CD4-positive, alpha-beta T cell (primary cell): ENCODE measurements at places on chromosomes 1 and 21.
A peak's percentile ranks its signal among the peaks of the same experiment; 100 is the strongest.

DNA sequence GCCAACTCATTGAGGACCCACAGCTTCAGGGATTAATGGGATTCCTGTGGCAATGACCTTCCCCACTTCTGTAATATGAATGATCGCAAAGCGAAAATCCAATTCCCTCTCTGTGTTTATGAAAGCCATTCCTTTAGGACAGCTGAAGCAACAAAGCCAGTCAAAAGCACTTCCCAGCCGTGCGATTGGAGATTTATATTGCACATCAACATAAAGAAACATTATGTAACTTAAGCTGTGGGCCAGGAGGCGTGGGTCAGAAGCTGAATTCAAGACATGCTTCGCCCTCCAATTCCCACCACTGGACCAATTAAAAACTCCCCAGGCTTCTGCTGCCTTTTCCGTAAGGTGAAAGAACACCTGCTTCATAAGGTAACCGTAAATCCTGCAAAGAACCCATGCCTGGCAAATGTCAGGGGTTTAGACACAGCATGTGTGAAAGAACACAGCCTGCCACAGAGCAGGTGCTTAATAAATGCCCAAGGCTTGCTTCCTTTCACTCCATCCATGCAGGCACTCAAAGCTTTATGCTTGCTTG lies 138.9 kb upstream of the SOD1 start:
- no peak for DNase-seq

DNA sequence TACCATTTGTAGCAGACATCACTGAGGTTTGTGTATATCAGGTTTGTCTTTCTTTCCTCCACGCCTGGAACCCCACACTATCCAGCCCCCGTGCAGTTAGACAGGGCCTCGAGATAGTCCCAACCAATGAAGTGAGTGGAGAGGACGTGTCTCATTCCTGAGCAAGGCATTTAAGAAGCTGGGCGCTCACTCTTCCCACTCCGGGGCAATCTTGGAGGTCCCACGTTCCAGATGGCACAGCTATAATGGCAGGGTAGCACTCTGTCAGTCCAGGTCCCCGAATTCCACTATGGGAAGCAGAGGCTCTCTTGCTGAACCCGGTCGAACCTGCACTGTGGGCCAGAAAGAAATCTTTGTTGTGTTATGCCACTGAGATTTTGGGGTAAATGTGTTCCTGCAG lies 57.3 kb upstream of the CSF3R start:
- DNase-seq: no peak

GRCh38 chr1:207854001-207854400 lies 56.9 kb downstream of the CD34 start:
- no peak for DNase-seq

GRCh38 chr1:230303069-230303468 lies 123.1 kb downstream of the PGBD5 start:
- DNase-seq: no peak

DNA sequence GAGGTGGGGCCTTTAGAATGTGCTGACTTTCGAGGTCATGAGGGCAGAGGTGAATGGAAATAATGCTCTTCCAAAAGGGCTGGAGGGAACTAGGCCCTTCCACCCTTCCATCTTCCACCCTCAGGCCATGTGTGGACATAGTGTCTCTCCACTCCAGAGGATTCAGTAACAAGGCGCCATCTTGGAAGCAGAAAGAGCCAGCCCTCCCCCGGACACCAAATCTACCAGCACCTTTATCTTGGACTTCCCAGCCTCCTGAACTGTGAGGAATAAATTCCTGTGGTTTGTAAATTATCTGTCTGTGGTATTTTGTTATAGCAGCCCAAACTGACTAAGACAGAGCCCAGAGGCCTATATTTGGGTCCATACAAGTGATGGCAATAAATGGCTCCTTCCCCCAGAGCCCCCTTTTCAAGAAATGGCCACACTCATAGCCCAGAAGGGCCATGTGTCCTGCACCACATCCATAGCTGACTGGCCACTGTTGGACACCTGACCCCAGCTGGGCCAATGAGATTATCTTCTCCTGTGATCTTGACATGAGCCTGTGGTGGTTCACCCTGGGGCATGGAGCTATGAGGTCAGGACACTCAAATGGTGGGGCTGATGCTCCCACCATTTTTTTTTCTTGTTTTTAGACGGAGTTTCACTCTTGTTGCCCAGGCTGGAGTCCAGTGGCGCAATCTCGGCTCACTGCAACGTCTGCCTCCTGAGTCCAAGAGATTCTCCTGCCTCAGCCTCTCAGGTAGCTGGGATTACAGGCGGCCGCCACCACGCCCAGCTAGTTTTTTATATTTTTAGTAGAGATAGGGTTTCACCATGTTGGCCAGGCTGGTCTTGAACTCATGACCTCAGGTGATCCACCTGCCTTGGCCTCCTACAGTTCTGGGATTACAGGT lies 114.9 kb downstream of the RRAGC start:
- DNase-seq: no peak

DNA sequence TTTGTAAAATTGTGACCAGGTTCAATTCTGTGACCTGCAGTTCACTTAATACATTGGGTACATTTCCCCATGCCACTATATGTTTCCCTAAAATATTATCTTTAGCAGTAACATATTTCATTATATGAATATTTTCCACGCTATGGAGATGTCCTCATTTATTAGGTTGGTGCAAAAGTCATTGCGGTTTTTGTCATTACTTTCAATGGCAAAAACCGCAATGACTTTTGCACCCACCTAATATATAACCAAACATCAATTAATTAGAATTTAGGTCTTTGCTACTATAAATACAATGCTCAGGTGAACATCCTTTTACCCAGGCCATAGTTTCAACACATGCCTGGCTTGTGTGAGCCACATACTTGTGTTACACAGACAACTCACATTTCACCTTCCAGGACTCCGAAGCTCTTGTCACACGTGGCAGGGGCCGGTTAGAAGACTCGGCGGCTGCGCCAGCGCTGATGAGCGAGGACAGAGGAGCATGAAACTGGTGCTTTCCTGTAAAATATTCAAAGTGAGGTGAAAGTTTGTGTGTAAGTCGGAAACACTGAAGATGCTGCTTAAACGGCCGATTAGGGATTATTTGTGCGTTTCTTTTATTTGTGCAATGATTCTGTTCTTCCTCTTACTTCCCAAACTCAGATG lies 215.5 kb downstream of the KIF26B start:
- no peak for DNase-seq

DNA sequence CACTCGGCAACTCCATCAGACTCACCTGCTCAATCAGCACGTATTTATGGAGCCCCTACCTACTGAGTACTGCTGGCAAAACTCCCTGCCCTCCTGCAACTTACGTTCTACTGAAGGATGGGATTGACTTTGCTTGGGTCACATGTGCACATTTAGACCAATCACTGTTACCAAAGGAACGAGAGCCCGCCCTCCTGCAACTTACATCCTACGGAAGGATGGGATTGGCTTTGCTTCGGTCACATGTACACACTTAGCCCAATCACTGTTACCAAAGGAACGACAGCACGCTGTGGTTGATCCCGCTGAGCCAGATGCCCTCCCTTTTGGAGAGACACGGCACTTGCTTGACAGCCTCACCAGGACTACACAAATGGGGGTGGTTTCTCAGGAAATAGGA lies 46.0 kb downstream of the UBIAD1 start:
- no peak for DNase-seq

GRCh38 chr1:23667411-23667810 lies 24.2 kb upstream of the RPL11 start:
- DNase-seq: no peak

- no peak for DNase-seq
Measured at GRCh38 chr1:103448560-103448959, 76.9 kb upstream of the RNPC3 start.

DNA sequence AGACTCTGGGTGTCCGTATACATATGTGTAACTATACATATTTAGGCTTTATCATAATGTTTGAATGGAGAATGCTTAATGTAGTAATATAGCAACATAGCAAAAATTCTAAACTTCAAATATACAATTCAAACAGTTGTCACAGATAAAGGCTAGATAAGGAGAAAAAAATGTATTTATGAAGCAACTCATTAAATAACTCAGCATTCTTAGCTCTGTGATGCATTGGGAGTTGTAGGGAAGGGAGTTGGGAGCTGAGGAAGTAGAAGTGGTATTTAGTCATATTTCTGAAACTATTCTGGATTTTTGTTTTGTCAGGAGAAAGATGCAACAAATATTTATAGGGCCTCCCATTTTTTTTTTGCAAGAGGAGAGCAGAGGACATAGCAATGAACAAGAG lies 197.8 kb downstream of the PBX1 start:
- DNase-seq: no peak

DNA sequence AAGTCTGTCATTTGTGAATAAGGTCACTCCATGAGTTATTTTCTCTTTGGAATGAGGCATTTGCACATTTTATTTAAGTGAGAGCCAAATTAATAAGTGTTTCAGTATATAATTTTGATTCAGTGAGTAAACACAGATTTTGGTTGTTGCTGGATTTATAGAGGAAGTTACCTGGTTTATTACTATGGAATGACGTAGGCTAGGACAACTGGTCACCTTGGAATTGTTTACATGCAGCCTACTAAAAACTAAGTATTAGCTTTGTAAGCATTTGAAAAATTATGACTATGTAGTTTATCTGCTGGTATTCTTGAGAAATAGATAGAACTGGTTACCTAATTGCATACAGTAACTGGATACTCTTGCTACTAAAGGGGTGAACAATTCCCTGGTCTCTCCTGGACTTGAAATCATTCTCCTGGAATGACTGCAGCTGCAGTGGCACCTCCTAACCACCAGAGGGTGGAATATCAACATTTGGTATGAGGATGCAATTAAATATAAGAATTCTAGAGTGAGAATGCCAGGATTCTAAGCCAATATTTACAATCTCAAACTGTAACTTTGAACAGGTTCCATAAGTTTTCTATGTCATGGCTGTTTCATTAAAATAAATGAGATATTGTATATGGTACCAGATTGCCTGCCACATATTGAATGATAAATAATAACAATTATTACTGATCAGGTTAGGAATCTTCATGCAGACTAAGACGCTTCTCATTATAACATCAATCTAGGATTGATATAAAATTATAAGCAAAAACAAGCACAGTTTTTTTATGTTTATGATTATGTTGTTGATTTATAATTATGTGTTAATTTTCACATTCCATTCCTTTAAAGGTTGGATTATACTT lies 3.5 kb upstream of the KRTAP27-1 start:
- peak; percentile 42 for DNase-seq

- DNase-seq: peak; percentile 42
Measured at GRCh38 chr1:108551137-108551862, 8.6 kb upstream of the EEIG2 start.

GRCh38 chr1:209672705-209673630 lies 2.2 kb upstream of the G0S2 start:
- no peak for DNase-seq

DNA sequence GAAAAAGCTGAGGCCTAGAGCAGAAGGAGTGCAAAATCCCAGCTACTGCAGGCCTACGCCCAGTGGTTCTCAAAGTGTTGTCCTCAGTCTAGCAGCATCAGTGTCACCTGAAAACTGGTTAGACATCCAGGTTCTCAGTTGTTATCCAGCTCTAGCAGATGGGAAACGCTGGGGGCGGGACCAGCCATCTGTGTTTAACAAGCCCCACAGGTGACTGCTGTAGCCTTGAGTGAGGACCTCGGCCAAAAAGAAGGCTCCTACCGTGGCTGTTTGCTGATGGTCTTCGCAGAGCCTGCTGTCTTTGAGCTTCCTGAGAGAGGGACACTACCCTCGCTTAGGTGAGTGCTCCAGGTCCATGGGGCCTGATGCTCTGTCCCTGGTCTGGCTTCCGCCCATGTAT lies 69.7 kb downstream of the LRRN2 start:
- DNase-seq: no peak

GRCh38 chr1:38151399-38151798 lies 104.8 kb upstream of the POU3F1 start:
- DNase-seq: no peak

GRCh38 chr1:116878804-116879477 lies 30.8 kb upstream of the PTGFRN start:
- DNase-seq: no peak

DNA sequence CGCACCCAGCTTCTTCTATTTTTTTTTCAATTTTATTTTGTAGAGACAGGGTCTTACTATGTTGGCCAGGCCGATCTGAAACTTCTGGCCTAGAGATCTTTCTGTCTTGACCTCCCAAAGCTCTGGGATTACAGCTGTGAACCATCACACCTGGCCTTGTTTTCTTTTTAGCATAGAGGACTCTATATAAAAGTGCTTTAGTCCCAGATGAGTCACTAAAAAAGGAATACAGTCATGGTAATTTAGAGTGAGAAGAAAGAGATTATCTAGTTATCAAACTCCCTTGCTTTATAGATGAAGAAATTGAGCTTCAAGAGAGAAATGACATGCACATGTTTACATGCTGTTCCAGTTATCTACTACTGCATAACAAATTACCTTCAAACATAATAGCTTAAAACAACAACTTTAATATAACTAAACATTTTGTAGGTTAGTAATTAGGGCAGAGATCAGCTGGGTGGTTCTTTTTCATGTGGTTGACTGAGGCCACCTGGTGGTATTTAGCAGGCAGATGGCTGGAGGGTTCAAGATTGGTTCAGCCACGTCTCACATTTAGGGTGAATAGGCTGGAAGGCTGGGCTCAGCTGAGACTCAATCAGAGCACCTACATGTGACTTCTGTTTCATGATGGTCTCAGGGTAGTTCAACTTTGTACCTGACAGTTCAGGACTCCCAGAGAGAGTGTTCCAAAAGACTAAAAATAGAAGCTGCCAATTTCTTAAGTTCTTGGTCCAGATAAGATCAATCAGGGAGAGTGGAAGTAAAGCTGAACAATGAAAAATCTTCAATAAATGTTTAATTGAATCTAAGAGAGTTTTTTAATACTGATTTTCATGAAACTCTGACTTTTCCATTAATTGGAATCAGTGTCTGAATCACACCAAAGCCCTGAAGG lies 16.9 kb upstream of the MTF2 start:
- DNase-seq: peak; percentile 20

- DNase-seq: peak; percentile 61
Measured at GRCh38 chr1:150221552-150221951, 14.4 kb downstream of the ANP32E start.

GRCh38 chr1:186497651-186498050 lies 36.7 kb upstream of the PDC start:
- DNase-seq: no peak

- DNase-seq: no peak
Measured at GRCh38 chr21:43192501-43193081, 23.8 kb downstream of the CRYAA start.

DNA sequence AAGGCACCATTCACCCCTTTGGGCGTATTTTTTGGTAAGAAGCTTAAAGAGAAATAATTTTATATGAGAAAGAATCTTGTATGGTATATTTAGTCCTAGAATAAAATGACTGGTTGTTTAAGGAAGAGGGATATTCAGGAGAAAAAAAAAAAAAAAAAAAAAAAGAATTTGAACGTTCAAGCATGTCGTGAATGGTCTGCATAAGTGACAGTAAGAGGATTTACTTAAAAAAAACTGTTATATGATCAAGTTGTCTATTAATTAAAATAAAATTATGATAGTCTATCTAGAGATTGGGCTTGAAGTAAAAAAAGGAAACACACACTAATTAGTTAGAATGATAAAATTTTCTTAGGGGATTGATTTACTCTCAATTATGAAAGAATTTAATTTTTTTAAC lies 11.7 kb upstream of the OR14I1 start:
- no peak for DNase-seq

GRCh38 chr1:99497690-99498089 lies 148.2 kb upstream of the PALMD start:
- DNase-seq: no peak
